ENCODE measurements at places on chromosomes 7 and 10.

DNA sequence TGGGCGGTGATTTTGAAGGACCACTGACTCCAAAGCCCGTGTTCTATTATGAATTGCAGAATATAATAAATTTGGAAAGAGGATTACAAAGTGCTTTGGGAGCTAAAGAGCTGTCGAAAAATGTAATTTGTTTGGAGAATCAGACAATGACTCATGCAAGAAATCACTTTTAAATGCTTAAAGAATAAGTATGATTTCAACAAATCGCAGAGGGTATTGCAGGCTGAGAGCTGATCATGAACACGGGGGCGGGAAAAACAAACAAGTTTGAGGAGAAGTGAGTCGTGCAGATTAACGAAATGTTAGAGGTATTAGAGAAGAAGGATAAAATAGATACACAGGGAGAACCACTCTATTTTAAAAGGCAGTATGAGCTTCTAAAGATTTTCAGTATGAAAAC is 4.9 kb upstream of the HACD1 start:
- DNase-seq, result no peak

DNA sequence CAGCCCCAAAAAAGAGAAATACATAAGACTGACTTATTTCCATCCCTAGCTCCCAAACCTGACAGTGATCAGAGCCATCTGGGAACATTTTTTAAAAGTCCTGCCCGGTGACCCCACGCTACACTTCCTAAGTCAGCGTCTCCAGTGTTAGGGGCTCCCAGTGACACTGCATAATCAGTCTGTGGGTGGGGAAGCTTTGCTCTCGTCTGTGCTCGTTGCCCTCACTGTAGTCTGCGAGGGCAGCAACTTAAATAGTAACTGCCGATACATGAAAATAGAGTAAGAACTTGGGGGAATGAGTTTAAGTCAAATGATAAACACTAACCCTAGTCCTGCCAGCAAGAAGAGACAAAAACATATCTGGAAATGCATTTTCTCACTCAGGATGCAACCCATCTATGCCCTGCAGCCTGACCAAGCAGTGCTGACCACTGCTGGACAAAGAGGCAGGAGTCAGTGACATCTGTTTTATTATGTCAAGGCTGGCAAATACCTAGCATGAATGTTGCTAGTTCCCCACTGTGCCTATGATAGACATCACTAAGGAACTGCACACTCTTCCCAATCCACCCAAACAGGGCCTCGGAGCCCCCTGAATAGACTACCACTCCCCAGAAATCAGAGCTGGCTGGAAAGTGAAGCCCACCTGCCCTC is 18.7 kb downstream of the ERCC6 start:
- DNase-seq, result no peak

- DNase-seq, result no peak
Observed at GRCh38 chr10:10878963-10879362, 138.7 kb upstream of the CELF2 start.

DNA sequence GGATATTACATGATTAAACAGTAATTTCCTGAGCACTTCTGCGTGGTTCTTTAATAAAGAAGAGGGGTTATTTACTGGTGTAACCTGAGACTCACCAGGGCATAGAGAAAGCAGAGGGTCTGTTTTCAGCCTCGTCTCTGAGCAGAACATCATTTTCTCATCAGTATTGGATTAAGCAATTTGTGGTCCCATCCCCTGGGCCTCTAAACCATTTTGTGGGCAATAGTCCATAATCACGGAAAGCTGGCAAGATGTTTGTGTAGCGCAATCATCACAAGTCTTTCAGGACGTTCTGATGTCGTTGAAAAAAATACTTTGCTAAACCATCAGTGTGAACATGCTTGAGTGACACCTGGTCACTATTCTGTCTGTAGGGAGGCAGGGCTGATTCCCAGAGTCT is 37.1 kb upstream of the SEC61G start:
- DNase-seq, result no peak

DNA sequence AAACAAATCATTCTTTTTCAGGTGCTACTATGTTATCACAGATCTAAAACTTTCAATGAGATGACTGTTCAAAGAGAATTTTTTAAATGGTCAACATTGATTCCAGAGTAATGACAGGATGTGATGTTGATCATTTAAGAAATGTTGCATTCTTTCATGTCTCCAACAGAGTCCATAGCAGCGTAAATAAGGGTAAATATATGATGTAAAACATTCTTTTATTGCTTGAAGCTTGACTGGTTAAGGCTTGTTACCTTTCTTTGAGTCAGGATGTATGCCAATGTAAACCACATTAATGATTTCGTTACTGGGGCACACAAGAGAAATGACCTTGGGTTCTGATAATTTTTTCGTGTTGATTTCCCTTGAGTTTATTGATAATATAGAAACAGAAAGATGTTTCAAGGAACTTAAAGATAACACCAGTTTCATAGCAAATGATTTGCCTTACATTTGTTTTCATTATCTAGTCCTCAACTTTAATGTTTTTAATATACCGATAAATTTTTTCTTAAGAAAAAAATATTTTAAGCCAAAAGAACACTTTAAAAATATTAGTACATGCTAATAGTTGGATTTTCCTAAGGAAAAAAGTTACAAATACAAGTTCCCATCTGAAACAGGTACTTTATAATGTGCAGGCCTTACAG is 3.5 kb downstream of the STK17A start:
- DNase-seq, result no peak

DNA sequence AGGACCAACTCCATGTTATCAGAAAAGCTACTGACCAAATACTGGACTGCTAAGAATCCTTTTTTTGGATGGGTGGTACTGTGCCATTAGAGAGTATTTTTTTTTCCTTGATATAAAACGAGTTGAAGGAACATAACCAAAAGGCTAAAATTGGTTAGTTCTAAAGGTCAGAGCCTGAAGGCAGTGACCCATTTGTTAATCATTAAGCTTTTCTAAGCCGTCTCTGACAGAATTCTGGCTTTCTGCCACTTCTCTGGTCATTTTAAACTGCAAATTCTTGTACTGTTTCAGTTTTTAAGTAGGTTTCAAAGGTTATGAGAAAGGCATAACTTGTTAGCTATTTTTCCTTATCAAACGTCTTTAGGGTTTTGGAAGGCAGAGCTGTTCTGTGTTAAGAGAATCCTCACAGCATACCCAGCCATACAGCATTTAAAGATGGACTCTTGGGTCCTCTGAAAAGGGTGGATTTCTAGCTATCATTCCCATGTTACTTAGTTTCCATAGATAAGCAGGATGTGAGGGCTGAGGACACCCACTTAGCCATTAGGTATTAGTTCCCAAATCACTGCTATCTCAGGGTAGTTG is 196.8 kb downstream of the RNLS start:
- no peak for DNase-seq

GRCh38 chr7:107170051-107170915 is 1.5 kb downstream of the HBP1 start:
- DNase-seq, result no peak

- DNase-seq, result no peak
Observed at GRCh38 chr10:52479567-52479966, 165.5 kb downstream of the DKK1 start.

GRCh38 chr7:159197066-159197975 is 52.7 kb upstream of the VIPR2 start:
- DNase-seq, result no peak

GRCh38 chr10:64505501-64505900 is 984.3 kb downstream of the REEP3 start:
- DNase-seq, result no peak

DNA sequence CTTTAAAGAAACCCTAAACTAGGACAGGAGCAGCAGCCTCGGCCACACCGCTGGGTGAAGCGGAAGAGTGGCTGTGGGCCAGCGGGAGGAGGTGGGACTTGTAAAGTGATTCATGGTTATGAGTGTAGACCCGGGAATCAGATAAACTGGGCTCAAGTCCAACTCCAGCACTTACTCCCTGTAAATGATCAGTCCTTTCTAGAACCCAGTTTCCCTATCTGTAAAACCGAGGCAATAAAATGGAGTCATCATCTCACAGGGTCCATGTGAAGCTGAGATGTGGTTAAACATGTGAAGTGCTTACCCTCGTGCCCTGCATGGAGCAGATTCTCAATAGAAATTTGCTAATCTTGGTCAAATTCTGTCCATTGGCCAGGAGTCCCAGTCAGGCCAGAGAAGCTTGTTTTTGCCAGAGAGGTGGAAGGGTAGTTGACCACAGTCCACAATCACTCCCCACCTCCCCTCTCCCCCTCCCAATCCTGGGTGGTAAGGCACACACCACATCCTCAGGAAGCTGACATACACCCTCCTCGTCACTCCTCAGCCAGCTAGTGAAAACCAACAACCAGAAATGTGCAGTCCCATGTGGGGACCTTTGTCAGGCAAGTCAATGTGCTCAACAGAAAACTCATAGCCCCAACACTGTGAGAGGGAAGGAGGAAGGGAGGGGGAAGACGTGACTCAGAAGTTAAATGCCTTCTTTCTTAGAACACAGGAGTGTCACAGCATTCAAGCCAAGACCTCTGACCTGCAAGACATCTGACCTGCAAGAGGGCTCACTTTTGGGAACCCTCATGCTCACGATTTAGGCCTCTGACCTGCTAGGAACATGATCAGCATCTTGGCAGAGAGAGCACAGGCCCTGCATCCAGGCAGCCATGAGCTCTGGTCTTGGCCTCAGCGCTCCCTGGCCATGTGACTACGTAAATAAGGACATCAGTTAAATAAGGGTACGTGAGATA is 145.1 kb downstream of the PLXNA4 start:
- DNase-seq, result peak; percentile 7

DNA sequence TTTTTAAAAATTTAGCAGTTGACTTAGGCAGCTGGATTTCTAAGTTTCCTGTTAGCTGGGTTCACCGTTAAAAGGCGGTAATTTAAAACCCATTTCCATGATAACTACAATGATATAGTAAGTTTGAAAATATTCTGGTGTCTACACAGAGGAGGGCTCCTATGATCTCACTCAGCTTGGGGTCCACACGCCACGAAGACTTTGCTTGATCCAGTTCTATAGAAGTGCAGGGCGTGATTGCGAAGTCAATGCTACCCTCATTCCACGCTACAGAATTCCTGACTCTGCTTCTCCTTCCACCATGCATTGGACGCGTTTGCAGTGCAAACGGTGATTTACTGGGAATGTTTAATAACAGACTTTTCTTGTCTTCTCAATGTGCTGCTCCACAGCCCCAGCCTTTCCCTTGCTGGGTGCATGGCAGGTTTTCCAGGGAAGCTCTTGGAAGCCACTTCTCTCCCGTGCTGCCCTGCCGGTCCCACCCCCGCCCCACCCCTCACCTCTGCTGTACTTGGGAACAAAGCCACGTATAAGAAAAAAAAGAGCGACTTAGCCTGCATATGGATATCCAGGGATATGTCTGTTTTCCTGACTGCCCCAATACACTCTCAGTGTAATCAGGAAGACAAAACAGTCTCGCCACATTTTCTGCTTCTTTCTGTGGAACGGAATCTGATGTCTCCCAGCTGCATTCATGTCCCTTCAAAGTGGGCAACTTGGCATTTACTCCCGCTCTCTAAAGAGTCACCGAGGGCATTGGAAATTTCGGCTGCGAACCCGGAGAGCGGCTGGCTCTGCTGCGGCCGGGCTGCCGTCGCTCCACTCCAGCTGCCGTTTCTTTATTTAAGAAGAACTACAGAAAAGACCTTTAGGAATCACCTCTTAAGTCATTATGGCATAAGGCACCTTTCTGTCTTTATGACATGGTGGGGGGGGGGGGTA is 434.4 kb upstream of the MGMT start:
- no peak for DNase-seq

GRCh38 chr7:105097619-105098018 is 83.6 kb downstream of the KMT2E start:
- no peak for DNase-seq

DNA sequence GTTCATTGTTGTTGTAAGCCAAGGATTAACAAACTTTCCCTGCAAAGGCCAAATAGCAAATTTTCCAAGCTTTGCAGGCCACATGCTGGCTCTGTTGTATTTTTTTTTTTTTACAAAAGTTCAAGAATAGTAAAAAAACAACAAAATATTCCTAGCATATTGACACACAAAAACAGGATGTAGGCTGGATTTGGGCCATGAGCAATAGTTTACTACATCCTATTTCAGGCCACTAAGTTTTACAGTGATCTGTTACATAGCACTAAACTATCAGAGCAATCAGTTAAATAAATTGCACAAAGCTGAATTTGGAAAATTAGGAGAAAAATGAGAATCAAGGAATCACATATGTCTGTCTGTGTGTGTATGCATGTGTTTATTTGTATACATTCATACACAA is 491.8 kb upstream of the GHITM start:
- DNase-seq, result no peak

DNA sequence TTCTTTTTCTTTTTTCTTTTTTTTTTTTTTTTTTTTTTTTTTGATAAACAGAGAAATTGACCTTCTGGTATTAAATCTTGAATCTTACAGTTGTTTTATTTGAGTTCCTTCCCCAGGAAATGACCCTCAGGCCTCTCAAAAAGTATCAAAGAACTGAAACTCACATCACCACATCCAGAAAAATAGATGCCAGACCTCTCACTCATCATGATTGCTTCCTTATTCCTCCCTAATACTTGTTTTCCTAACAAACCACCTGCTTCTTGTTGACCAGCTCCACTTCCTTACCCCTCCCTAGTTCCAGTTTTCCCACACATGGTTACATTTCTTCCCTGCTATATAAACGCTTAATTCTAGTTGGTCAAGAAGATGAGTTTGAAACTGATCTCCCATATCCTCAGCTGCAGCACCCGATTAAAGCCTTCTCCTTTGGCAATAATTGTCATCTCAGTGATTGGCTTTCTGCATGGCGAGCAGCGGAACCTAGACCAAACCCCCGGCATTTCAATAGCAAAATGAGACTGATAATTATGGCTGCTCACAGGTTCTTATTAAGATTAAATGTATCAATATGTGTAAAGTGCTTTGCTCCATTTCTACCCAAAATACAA is 681.1 kb upstream of the AUTS2 start:
- DNase-seq, result no peak

GRCh38 chr7:27899601-27900000 is 159.6 kb downstream of the TAX1BP1 start:
- no peak for DNase-seq

DNA sequence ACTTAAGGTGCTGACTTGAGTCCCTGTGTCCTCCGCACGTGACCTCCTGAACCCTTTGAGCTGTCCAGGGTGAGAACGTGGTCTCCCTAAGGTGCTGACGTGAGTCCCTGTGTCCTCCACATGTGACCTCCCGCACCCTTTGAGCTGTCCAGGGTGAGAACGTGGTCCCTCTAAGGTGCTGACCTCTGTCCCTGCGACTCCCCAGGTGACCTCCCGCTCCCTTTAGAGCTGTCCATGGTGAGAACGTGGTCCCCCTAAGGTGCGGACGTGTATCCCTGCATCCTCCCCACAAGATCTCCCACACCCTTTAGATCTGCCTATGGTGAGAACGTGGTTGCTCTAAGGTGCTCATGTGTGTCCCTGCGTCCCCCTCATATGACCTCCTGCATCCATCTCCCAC is 174.3 kb downstream of the ADARB2 start:
- DNase-seq, result no peak

- DNase-seq, result peak; percentile 81
Observed at GRCh38 chr10:101042667-101043362, 11.8 kb downstream of the SFXN3 start.

GRCh38 chr10:79066411-79067240 is 2.1 kb upstream of the ZMIZ1 start:
- DNase-seq, result peak; percentile 11
